ENCODE measurements at places on chromosomes 4 and X.

DNA sequence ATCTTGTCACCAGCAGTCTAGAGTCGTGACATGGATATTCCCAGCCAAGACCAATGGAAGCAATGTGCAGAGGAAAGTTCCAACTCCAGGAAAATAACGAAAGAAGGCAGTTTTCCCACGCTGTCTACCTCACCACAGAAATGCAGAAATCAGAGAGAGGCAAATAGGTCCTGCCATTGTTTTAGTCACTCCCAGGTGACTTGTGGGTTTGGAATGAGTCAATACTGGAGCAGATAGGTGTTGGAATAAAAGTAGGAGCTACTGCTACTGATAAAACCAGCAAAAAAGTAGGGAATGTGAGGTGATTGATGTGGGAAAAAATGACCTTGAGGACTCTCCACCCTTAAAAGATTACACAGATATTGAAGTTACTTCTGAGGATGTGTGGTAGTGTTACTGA is 72.8 kb upstream of the RAI2 start:
- no peak for DNase-seq

- DNase-seq: no peak
Observed at GRCh38 chr4:138596896-138597295, 354.7 kb upstream of the SLC7A11 start.

DNA sequence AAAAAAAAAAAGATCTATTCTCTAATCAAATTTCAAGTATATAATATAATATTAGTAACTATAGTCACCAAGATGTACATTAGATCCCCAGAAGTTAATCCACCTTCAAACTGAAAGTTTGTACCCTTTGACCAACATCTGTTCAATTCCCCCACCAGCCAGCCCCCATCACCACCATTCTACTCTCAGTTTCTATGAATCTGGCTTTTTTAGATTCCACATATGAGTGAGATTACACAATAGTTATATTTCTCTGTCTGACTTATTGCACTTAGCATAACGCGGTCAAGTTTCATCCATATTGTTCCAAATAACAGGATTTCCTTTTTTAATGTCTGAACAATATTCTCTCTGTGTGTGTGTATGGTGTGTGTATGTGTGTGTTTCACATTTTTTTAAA is 33.7 kb upstream of the VMA21 start:
- no peak for DNase-seq

- no peak for DNase-seq
Observed at GRCh38 chr4:53906606-53907190, 157.7 kb downstream of the CHIC2 start.

GRCh38 chr4:140609548-140610425 is 41.0 kb upstream of the UCP1 start:
- DNase-seq: peak; percentile 47

DNA sequence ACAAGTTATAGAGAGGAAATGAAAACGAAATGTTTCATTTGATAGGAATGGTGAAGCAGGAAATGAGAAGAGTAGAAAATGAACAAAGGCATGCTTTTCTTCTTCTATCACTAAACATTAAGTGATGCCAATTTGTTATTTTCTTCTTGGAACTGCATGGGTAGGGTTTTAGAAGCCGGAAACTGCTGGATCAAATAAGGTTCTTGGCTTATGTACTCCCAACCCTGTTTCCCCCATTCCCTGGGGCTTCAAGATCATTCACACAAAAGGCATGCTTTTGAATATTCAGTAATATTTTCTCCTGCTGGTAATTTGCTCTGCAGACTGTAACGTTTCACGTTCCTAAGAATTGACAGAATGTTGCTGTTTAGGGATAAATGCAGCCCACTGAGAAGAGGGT is 224.1 kb downstream of the NLGN4X start:
- DNase-seq: no peak

GRCh38 chrX:40172401-40173142 is 74.8 kb upstream of the BCOR start:
- DNase-seq: no peak

- DNase-seq: no peak
Observed at GRCh38 chr4:120977435-120977997, 55.0 kb upstream of the PRDM5 start.

DNA sequence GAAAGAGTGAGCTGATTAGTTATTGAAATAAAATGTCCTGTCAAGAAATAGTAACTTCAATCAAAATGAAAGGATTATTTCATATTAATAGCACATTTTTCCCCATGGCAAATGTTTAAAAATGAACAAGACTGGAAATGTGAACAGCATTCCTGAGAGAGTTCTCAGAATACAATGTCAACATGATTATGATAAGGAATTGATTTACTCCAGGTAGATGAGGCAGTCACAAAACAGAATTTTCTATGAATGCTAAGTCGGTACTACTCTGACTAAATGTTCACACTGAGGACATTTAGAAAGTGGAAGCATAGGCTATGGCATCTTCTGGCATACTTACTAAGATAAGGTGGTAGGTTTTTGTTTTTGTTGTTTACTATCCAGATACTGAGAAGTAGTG is 19.4 kb upstream of the GRSF1 start:
- DNase-seq: no peak

DNA sequence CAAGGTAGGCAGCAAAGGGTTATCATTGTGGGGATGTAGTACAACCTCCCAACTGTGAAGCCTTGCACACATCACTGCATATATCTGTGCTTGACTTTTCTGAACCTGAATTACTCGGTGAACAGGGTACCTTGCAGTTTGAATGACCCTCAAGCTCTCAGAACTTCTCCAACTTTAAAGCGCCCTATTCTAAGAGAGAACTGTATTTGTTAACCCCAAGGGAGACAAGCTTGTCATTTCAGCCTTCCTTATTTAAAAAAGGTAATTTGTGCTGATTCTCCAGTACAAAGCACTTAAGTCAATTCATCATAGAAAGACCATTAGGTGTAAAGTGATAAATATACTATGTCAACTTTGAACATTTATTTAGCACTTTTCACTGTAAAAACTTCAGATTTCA is 122.0 kb upstream of the STS start:
- no peak for DNase-seq

DNA sequence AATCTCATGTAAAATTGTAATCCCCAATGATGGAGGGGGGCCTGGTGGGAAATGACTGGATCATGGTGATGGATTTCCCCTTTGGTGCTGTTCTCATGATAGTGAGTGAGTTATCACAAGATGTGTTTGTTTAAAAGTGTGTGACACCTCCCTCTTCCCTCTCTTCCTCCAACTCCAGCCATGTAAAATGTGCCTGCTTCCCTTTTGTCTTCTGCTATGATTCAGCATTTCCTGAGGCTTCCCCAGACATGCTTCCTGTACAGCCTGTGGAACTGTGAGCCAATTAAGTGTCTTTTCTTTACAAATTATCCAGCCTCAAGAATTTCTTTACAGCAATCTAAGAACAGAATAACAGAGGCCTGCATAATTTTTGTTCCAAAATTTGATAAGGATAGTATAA is 85.2 kb downstream of the ANAPC10 start:
- DNase-seq: no peak

GRCh38 chr4:18980516-18981233 is 959.1 kb upstream of the LCORL start:
- DNase-seq: no peak

DNA sequence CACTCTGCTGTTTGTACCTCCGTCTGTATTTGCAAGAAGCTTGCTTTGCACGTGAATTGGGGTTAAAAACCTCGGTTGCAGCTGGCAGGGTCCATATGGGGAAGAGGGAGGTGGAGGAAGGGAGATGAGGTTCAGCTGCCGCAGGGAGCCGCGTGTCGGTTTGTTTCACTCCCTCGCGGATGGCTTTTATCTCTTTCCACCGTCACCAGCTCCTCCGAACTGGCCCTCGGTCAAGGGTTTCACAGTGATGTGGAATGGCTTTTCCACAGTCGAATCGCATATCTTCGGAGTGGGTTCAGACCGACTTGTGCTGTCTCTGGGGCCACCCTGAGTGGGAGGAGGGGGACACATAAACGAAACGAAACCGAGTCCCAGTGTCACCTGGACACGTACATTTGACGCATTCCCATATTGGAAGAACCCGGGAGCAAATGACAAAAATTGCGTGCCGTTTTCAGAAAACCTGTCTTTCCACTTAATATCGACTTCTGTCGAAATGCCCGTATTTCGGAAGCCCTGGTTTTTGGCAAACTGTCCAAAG is 929 bp downstream of the ZBTB33 start:
- DNase-seq: peak; percentile 34

DNA sequence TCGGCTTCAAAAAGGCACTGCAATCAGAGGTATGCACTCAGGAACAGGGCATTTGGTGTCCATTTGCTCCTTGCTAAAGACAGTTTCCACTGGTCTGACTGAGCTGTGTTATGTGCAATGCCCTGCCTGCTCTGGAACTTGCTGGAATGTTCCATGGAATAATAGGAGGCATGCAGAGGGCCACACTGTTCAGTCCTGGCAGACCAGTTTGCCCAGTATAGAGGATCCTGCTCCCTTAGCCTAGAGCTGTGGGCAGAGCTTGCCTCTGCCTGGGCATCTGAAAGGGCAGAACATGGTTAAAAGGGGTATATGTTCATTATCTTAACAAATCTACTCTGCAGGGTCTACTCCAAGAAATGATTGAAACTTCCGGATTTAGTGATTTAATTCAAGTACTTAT is 27.8 kb upstream of the CD99L2 start:
- DNase-seq: no peak

DNA sequence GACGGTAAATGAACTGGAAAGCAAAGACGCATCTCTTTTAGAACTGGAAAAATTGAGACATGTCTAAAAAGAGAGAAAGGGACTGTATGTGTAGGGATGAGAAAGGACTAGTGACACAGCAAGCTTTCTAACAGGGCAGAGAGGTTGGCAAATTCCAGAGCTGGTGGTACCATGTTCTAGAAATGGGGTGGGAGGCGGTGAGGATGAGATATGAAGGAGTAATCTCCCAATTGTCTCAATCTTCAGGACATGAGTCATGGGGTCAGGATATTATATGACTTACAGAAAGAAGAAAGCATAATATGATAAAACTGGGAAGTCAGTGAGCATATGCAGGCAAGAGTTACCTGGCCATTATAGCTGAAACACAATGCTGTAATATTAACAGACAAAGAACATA is 14.2 kb downstream of the TAB3 start:
- DNase-seq: no peak

- DNase-seq: no peak
Observed at GRCh38 chr4:165631208-165631894, 241.7 kb upstream of the TLL1 start.

- no peak for DNase-seq
Observed at GRCh38 chr4:6137027-6137746, 63.2 kb downstream of the JAKMIP1 start.

DNA sequence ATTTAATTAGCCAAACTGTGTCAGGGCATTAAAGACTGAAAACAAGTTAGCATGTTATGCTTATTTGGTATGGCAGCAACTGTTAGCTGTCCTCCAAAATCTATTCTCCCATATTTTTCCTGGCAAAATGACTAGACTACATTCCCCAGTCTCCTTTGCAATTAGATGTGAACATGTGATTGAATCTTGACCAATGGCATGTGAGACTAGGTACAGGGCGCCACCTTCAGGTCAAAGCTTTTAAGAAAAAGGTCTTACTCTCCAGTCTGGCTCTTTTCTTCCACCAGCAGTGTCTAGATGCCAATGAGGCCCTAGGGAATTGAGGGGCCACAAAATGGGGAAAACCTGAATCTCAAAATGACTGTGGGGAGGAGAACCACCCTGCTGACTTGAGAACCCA is 408.2 kb downstream of the SMARCA1 start:
- DNase-seq: no peak

- no peak for DNase-seq
Observed at GRCh38 chr4:138869631-138870030, 145.9 kb upstream of the NOCT start.

- no peak for DNase-seq
Observed at GRCh38 chr4:6468376-6468775, 4.0 kb downstream of the PPP2R2C start.

DNA sequence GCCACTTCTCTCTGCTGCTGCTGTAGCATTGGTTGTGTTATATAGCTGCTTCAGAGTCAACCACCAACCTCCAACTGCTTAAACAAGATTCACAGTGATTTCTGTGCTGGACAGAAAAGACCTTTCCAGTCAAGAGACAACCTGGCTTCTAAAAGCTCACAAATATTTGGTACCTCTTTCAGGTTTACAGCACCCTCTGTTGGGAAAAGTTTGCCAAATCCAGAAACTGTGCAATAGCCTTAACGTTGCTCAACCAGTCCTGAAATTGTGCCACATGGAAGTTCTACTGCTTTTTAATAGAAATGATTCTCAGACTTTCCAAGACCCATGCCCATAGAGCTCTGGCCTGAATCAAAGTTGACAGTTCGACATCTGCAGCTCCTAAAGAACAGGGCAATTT is 842.1 kb upstream of the HTR2C start:
- DNase-seq: no peak

DNA sequence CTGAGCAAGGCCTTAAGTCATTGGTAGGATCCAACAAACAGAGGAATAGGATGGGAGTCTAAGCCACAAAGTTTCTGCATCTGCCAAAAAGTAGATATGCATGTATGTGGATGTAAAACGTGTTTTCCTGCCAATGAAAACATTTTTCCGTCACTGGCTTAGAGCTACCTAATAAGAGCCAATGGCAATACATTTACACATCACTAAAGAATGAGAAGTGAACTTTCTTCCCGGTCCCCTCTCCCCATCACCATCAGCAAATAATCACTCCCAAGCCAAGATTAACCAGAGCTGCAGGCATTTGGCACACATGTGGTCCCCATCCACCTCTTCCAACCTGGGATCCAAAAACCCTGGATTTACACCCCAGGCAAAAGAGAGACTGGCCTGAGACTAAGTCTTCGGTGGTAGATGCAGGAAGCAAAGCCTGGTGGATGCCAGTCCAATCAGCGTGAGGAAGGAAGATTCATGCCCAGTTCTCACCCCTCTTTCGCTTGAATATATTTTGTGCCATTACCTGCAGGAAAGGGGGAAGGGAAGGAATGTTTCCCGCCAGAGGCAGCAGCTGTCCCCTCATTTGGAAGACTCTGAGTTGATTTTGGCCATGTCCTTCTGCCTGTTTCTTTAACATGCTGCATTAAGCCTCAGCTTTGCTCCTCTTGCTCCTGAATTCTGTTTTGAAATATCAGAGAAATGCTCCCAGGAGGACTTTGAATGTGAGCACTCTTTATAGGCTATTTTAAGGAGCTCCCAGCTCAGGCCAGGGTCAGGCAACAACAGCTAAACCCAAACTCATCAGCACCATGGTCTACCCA is 131.4 kb downstream of the CHIC2 start:
- no peak for DNase-seq

DNA sequence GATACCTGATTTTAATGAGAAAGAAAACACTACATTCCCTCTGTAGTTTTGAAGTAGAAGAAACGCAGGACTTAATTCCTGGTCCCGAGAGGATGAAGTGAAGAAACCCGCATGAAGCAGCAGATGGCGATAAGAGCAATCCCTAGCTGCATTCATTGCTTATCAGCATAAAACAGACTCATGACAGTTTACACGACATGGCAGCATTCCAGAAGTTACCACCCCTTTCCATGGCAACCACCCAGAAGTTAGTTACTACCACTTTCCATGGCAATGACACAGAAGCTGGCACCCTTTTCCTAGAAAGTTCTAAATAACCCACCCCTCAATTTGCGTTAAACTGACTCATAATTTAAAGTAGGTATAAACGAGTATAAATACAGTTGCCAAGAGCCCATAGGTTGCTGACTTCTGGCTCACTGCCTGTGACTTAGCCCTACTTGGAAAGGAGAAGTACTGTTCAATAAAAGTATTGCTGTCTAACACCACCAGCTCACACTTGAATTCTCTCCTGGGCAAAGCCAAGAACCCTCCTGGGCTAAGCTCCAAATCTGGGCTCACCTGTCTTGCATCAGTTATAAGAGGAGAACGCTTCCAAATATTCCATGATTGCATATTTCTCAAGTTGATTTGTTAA is 5.5 kb upstream of the XAGE2 start:
- no peak for DNase-seq
